DMS79 (cell line): ENCODE measurements at places on chromosomes 11 and 22.

GRCh38 chr11:14445542-14446530 lies 53.8 kb downstream of the COPB1 start:
- no peak for DNase-seq

GRCh38 chr11:119483881-119484371 lies 61.0 kb upstream of the THY1 start:
- peak; percentile 23 for DNase-seq

GRCh38 chr11:56251954-56252353 lies at the start of gene OR5T3:
TSS of gene OR5T3 (plus strand) at chr11:56252254. CDS start at chr11:56252254, 0 bp downstream.
- no peak for DNase-seq

GRCh38 chr11:131999955-132000354 lies 629.5 kb downstream of the NTM start:
- DNase-seq = no peak

DNA sequence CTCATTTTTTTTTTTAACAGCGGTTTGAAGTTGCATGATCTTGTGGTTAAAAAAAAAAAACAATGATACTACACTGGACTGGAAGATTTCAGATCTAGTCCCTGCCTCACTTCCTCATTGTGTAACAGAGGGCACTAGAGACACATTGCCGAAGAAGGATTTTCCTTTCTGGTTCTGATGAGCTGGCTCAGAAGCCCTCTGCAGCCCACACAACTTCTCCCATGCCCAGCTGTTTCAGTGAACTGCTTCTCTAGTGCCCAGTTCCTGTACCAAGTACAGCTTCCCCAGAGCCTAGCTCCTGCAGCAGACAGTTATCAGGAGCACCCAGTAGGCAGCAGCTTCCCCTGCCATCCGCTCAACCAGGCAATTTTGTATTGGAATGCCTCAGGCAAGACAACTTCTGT lies 29.5 kb upstream of the ANO5 start:
- no peak for DNase-seq

DNA sequence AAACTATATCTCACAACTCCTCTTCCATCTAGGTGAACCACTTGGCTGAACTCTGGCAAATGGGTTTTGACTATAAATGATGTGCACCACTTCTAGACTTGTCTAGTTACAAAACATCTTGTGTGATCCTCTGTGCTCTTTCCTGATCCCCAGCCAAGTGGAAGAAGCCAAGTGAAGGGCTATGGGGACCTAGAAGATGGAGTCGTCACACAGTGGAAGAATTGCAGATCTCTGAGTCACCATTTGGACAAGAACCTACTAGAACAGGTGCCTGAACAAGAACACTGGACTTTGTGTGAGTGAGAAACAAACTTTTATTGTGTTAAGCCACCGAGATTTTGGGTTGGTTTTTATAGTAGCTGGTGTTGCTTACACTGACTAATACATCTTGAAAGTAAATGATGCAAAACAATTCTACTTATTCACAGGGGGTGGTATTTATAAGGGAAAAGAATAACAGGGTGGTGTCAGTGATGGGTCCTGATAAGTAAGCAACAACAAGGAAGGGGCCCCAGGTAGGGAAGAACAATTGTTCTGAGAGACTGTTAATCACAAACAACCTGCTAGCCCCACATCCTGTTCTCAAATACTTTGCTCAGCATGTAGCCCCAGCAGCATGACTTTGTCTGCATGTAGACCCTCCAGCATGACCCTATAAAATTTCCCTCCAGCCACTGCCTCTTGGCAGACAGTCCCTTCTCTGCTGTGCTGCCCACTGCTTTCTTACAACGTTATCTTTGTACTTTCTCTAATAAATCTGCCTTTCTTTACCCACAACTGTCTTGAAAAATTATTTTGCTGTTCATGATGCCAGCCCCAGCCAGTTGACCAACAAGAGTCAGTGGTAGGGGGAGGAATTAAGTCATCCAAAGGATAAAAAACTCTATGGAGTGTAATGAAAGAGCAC lies 280.7 kb upstream of the PLET1 start:
- no peak for DNase-seq

DNA sequence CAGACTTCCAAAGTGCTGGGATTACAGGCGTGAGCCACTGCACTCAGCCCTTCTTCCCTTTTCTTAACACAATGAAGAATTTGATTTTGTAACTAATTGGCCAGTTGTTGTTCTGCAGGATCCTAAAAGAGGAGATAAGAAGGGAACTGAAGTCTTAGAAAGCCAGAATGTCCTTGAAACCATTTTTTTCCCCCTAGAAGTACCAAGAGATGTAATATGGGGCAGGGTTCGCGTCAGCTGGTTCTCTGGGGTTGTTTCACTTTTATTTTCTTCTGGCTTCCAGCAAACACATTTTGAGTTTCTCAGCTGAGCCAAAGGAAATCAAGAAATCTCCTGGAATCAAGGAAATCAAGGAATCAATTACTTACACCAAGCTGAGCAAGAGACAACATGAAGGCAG lies 7.6 kb upstream of the NUCB2 start:
- no peak for DNase-seq

GRCh38 chr11:31651208-31651607 lies 141.6 kb downstream of the ELP4 start:
- no peak for DNase-seq

GRCh38 chr11:119855066-119855465 lies 126.1 kb upstream of the NECTIN1 start:
- no peak for DNase-seq

- DNase-seq = no peak
These were observed 12.2 kb downstream of the BCL9L start for GRCh38 chr11:118913411-118914125.

DNA sequence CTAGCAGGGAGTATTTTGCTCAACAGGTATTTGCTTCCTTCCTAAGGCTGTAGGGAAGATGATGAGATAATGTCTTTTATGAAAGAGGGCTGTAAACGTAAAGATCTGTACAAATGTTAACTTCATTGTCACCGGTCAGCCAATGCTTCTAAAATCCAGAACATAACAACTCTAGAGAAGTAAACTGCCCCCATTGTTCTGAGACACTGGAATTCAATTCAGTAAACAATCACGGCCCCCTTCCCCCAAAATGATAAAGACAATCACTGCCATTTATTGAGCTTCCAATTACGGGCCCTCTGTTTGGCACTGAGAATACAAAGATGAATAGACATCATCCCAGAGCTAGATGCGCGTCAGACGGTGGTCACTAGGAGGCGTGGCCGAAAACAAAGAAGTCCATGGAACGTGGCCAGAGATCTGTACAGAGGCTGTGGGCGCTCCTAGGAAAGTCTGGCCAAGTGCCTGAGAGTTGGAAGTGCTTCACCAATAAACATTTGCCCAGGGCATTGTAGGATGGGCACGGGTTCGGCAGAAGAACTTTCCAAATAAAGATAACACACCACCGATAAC lies 576 bp downstream of the TMEM258 start:
- peak; percentile 77 for DNase-seq

DNA sequence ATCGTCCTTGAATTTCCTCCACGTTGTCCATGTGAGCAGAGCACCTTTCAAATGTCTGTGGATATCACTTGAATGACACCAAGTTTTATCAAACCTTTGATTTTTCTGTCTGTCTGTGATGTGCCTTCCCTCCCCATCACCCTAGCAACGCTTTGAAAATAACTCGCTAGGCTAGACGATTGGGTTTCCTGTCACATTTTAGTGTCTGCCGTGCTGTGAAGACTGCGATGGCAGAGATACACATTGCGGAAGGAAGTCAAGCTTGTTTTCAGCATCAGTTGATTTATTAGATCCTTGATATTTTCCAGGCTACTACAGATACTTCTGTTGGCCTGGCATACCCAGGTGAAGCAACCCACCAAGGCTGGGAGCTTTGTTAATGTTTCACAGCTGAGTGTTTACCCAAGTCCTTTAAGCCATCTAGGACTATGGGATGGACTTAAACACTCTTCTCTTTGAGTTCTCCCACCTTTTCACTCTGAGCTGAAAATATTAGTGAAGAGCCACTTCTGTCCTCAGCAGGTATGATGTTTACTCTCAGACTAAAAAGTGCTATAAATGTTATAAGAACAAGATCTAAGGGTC lies 93.6 kb upstream of the CD44 start:
- DNase-seq = peak; percentile 97

DNA sequence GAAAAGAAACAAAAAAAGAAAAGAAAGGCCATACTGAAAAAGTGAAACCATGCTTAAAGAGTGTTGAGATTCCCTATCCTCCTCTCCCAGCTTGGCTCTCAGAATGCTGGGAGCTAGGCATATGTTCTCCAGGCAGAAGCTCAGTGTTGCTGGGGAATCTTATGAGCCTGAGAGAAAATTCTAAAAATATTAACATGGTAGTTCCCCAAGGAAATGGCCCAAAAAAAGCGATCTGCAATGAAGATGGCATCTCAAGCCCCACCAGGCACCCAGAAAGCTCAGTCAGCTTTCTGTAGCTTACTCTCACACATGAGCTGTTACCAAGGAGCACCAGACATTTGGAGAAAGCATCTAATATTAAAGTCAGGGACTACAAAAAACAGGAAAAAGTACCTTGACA lies 94.5 kb downstream of the CD44 start:
- DNase-seq = no peak

- DNase-seq = no peak
These were observed 126.5 kb downstream of the NAV2 start for GRCh38 chr11:19838994-19839768.

DNA sequence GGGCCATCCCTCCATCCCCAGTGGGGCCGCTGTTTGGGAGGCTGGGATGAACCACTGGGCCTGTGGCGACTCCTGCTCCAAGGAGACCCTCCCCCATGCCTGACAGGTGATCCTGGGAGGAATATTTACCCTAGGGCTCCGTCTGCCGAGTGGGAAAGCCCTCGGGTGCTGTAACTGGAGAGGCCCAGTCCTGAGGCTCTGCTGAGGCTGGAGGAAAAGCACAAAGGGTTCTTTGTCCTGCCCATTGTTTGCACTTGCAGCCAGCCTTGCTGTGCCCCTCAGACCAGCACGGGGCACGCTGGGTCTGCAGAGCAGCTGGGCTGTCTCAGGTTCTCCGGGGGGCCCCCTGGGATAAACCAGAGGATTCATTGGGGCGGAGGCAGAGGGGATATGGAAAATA lies 321.1 kb downstream of the MN1 start:
- DNase-seq = no peak

DNA sequence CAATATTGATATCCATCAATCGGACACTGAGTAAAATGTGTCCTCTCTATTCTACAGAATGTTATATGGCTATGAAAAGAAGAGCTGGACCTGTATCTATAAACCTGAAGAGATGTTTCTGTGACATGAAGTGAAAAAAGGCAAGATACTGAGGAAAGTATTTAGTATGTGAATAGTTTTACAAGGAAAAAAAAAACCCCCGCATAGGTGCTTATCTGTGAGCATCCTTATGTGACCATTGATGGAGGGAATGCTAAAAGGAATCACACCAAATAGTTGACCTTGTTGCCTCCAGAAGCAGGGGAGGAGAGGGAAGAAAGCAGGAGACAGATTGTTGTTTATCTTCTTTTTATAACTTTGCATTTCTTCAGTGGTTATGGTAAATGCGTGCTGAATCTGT lies 661 bp upstream of the PRG2 start:
- no peak for DNase-seq

GRCh38 chr22:44399906-44400762 lies 87.4 kb upstream of the SHISAL1 start:
- DNase-seq = no peak

DNA sequence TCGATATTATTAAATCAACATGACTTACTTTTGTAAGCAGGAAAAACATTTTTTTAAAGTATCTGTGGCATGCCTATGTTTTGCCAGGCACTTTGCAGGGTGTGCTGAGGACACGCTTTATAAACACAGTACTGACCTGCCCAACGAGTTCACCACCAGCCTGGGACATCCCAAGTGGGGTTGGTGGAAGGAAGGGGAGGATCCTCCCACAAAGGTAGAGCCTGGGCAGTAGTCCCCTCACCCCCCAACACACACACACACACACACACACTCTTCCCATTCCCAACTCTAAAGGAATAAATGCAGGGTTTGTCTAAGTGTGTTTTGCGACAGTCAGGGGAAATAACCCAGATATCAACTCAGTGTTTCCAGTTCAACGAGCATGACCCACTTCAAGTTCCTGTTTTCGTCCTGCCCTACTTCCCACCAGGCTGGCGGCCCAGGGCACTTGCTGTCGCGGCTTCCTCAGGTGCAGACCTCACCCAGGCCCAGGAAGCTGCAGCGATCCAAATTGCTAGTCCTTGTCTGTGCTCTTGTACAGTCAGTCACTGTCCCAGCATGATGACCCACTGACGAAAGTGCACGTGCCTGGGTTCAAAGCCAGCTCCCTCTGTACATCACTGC lies 3.1 kb downstream of the CERK start:
- peak; percentile 49 for DNase-seq

DNA sequence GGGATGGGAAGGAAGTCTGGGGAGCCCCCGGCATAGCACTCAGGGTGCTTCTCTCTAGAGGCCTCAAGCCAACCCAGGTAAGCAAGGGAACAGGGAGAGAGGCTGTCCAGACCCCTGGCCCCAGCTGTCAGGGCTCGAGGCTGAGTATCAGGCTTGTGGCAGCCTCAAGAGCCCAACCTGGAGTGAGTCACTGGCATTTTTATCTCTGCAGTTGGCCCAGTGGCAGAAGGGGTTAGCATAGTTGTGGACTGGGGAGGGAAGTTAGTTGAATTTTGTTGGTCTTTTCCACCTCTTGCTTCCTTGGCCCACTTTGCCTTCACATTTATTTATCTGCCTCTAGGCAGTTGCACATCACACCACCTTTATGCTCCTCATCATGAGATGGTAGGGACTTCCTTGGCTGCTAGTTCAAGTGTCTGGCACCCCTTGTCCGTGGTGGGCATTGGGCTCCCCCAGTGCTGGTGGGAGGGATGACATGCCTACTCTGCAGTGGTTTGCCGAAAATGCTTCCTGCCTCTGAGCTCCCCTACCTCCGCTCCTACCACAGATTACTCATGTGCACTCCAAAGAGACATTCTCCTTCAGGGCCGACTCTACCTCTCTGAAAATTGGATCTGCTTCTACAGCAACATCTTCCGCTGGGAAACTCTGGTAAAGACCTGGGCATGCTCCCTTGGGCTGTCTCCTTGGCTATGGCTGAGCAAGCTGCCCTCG lies 60.1 kb downstream of the SCN3B start:
- no peak for DNase-seq

- DNase-seq = peak; percentile 21
These were observed 3.5 kb downstream of the ESAM start for GRCh38 chr11:124758355-124759265.

GRCh38 chr11:70826541-70827335 lies 425.6 kb downstream of the SHANK2 start:
- DNase-seq = peak; percentile 91

- no peak for DNase-seq
These were observed 11.3 kb downstream of the TRIM66 start for GRCh38 chr11:8671193-8671612.

GRCh38 chr11:130247319-130247718 lies 67.4 kb downstream of the ZBTB44 start:
- DNase-seq = no peak
